Dorsolateral prefrontal cortex (tissue), 122 donors: ENCODE measurements at places on chromosomes 2 and 18.
A peak's percentile ranks its signal among the peaks of the same experiment; 100 is the strongest.

DNA sequence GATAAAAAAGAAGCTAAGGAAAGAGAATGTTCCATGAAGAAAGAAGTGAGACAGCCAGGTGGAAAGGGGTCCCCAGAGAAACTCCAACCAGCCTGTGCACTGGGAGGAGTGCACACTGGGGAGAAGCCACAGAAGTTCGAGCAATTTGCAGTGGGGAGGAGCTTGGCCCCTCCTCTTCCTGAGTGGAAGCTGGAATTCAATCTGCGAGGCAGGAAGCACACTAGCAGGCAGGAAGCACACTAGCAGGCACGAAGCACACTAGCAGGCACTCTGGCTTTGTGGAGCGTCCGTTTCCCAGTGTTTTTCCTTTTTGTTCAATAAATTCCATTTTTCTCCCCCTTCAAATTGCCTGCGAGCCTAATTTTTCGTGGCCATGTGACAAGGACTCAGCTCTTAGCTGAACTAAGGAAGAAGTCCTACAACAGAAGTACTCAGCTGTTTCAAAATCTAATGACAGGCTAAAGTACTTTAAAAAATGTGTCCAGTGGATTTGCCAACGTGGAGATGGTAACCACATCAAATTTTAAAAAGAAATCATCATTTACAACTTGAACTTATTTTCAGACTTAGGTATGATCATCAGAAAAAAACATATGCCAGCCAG lies 21.4 kb upstream of the SPIRE1 start:
- DNase-seq: no peak

GRCh38 chr2:120832296-120833070 lies 96.8 kb downstream of the GLI2 start:
- DNase-seq: no peak

DNA sequence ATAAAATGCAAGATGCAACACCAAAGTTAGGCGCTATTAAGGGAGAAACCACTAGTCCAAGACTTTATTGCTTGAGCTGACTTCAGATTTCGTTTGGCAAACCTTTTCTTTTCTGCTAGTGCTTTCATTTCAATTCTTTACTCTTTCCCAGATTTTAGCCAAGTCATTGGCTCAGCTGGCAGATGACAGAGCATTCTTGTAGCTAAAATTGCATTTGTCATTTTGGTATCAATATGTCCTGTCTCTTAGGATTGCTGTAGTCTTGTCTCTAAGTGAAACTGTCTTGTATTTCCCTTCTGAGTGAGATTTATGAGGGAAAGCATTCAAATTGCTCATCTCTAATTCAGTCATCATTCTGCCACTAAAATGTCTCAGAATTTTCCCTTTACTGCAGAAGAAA lies 335.1 kb downstream of the METTL4 start:
- no peak for DNase-seq

DNA sequence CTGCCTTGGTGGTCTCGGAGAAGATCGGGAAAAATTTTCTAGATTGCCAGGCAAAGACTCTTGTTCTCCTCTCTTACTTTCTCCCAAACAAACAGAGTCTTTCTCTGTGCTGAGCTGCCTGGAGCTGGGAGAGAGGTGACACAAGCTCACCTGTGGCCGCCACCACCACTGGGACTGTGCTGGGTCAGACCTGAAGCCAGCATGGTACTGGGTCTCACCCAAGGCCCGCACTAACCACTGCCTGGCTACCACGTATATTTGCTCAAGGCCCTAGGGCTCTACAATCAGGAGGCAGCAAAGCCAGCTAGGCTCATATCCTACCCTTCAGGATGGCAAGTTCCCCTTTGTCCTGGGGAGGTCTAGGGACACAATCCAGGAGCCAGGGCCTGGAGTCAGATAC lies 312.2 kb downstream of the DLGAP1 start:
- DNase-seq: no peak

- DNase-seq: no peak
These were observed 173.2 kb upstream of the ZNF804A start for GRCh38 chr2:184425083-184425482.

- DNase-seq: peak; percentile 81
These were observed 1.3 kb upstream of the ZBTB14 start for GRCh38 chr18:5296706-5297320.

DNA sequence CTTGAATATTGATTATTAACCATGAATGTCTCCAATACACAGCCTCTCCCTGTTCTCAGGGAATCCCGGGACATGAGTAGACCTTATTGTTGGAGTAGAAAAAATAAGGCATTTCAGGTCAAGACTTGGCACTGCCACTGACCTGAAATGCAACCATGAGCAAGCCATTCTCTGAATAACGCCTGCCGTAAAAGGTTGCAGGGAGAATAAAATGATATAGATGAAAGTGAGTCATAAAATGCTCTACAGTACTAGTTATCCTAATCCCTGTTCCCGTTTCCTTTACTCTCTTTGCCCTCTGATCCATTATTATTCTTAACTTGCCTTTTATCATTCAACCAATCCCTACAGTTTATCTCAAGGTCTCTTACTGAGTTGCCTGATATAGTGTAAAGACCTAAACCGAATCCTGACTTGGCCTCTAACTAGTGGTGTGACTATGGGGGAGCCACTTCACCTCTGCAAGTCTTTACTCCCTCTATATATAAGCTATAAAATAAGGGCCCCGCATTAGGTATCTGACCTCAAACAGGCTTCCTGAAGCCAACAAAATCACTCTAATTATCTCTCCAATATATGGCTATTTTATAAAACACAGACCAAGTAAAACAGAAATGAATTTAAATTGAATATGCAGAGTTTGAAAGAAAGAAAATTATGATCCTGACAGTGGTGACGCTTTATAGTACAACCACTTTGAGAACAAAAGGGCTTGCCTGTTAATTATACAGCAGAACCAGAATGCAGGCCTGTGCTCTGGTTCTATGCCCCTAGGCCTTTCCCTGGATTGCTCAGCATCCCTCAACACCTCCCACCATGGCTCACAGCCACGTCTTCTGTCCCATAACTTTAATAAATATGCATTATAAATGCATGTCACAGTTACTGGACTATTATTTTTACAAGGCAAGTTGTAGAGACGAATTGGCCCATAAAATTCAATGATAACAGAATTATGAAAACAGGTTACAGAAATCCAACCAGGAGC lies 183.1 kb downstream of the STK39 start:
- no peak for DNase-seq

DNA sequence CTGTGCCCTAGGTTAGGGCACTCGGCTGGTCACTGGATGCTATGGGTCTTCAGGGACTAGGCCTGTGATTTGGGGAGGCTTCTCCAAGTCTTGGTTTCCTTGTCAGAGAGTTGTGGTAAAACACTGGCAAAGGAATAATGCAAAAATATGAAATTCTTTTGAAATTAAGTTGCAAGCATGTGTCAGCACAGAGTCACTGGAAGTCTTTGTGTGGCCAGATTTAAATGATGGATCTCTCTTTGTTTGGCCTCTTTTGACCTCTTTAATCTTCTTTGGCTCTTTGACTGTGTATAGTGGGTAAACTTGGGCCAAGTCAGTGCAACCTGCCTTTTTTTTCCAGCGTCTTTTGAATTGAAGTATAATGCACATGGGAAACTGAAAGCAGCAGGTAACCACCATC lies 12.1 kb downstream of the HK2 start:
- DNase-seq: no peak

DNA sequence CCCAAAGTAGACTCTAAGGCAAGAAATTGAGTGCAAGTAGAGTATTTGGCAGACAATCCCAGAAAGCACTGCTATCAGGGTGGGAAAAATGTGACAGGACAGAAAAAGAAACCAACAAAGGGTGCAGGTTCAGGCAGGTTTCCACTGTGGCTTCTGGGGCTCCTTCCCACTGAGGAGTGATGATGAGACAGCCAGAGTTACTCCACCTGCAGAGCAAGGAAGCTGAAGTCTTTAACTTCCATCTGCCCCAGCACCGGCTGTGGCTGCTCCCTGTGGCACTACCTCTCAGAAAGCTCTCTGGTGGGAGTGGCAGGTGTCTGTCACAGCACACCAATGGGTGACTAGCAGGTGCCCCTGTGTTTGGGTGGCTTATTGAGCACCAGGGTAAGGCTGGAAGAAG lies 37.6 kb upstream of the ACKR3 start:
- no peak for DNase-seq

GRCh38 chr2:197215748-197216360 lies 94.7 kb downstream of the ANKRD44 start:
- DNase-seq: no peak

GRCh38 chr2:215743066-215743465 lies 270.3 kb downstream of the MREG start:
- DNase-seq: no peak

DNA sequence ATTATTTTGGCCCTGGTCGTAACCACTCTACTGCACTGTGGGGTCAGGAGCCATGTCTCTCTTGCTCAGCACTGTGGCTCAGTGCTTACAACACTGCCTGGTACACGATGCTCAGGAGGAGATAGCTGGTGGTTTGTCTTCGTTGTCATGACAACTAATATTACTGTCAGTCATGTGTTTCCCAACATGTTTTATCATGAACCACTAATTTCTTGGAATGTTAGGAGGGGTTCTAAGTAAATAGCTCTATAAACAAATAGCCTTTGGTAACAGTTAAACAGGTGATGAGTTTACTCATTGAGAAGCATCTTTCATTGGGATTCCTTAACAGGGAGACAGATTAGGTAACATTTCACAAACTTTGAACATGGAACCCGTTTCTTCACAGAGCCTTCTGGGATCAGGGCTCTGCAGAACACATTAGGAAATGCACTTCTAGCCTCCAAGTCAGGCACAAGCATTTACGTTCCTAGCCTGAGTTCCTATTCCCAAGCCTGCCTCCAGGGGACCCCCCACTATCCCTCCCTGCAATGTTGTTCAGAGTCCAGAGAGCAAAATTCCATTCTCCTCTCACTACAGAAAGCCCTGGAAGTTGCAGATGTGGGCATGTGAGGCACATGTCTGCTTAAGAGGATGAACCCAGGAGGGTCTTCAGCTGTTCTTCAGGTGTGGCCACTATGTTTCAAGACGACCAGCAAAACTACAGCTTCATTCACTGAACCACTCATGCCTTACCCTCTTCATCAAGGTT lies 6.4 kb upstream of the RBM44 start:
- DNase-seq: no peak

DNA sequence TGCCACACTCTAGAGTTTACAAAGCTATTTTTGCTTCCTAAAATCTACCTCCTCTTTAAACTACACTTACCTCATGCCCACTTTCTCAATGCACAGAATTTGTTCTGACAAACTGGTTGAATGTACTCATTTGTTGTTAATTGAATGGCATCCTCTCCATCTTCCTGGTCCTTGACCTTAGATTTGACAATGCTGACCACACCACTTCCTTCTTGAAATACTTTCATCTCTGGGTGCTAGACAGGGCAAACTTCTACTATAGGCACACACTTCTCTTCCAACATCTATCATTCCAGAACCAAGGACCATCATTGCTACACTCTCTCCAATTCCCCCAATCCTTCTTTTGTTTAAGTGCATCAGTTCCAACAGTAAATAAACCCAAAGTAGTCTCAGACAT lies 22.3 kb downstream of the ARL5A start:
- DNase-seq: no peak
